ENCODE measurements at places on chromosomes 3 and 15. TPM values are rescaled to one million over a fixed set of nuclear protein-coding genes. Genes with fewer than 3 reads are reported as not detected.

The TMEM207 gene
- total RNA-seq, result not detected

The BMF gene
- total RNA-seq, result not detected

The HIGD2B gene
- not detected for total RNA-seq

The SNX4 gene
- total RNA-seq, result 26.4 TPM

The XCR1 gene
- not detected for total RNA-seq

The PRC1 gene
- 125 TPM for total RNA-seq

The SNTN gene
- not detected for total RNA-seq

The GDPGP1 gene
- total RNA-seq, result 3.4 TPM

The TMEM108 gene
- not detected for total RNA-seq

The PAQR5 gene
- total RNA-seq, result 16.7 TPM

The CLRN1 gene
- total RNA-seq, result not detected

The SAMMSON gene
- total RNA-seq, result not detected

The GOLGA8G gene
- 0.09 TPM for total RNA-seq

The RASA2 gene
- total RNA-seq, result 19.5 TPM

The TRPM1 gene
- not detected for total RNA-seq

DNA sequence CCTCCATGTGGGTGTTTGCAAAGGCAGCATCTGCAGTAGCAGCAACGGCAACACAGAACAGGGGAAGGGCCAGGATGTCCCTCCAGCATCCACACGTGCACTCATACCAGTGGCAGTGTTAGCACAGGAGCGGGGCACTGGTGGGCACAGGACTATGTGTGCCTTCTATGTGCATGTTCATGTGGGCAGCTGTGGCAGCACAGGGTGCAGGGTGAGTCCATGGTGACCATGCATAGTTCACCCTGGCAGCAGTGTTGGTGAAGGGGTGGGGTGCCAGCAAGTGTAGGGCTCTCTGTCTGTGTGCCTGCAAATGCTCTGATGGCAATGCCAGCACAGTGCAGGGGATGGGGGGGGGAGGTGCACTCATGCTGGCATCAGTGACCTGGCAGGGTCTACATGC is 222.1 kb upstream of the SOX14 start:
- H3K36me3 ChIP-seq, result no peaks in the 10 kb centered on the region
- H3K27ac ChIP-seq, result no peak overlapping the region
- H3K27me3 ChIP-seq, result peaks cover 12% of the 10 kb centered on the region
- no peak overlapping the region for H3K4me3 ChIP-seq
- no peak for DNase-seq
- no peaks in the 10 kb centered on the region for H3K4me1 ChIP-seq

DNA sequence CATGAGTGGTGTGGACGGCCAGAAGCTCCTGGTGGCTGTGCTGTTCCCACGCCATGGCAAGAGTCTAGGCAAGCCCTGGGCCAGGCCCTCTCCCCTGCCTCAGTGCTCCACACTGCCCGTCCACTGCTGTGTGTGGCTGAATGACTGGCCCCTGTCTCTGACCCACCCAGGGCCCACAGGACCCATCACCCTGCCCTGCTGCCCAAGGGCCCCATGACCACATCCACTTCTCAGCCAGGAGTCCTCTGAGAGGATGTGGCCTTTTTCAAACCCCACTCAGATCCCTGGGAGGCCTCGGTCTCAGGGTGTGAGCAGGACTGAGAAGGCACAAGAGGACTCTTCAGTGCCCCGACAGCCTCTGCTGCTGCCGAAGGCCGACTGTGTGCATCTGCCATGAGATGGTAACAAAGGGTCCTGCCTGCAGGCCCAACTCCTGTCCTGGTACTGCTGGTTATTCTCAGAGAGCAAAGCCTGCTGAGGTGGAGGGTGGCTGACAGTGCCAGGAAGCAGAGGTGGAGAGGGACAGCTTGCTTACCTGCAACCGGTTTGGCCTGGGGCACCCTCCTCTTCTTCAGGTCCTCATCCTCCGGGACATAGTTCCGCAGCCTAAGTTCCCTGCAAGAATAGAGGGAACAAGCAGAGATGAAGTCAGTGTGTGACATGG is 47.5 kb downstream of the PTH1R start:
- no peak for DNase-seq
- peaks cover 65% of the 10 kb centered on the region for H3K36me3 ChIP-seq
- no peaks in the 10 kb centered on the region for H3K27me3 ChIP-seq
- H3K27ac ChIP-seq, result no peak overlapping the region
- H3K4me1 ChIP-seq, result no peaks in the 10 kb centered on the region

- peak; percentile 50 for DNase-seq
- H3K27ac ChIP-seq, result peak overlapping the region; percentile 93
- peaks cover 72% of the 10 kb centered on the region for H3K4me1 ChIP-seq
- no peaks in the 10 kb centered on the region for H3K27me3 ChIP-seq
- no peak overlapping the region for H3K4me3 ChIP-seq
Observed at GRCh38 chr3:159825216-159825854, 163.3 kb upstream of the IL12A start.

DNA sequence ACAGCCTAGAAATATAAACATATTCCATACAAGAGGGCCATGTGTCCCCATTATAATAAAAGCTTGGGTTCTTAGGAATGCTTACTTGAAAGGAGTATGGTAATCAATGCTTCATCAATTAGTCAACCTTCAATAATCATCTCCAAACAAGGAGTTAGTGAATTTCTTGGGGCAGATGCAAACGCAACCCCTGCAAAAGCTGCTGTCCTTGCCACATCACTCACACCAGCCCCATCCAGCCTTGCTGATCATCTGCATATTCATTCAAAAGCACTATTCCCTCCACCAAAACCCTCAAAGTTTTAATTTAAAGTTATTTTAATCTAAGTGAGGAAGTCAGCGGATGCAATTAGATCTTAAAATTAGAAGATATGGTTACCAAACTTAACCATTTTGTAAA is 54.0 kb upstream of the VGLL4 start:
- DNase-seq, result no peak
- no peak overlapping the region for H3K4me3 ChIP-seq
- H3K4me1 ChIP-seq, result peaks cover 7% of the 10 kb centered on the region
- peaks cover 49% of the 10 kb centered on the region for H3K36me3 ChIP-seq
- H3K27me3 ChIP-seq, result no peaks in the 10 kb centered on the region
- no peak overlapping the region for H3K27ac ChIP-seq

- H3K27ac ChIP-seq, result peak overlapping the region; percentile 86
- no peaks in the 10 kb centered on the region for H3K27me3 ChIP-seq
- DNase-seq, result peak; percentile 25
- peak overlapping the region; percentile 90 for H3K4me3 ChIP-seq
- H3K4me1 ChIP-seq, result peaks cover 20% of the 10 kb centered on the region
Observed at GRCh38 chr3:171459137-171459941, 866 bp downstream of the TNIK start.

DNA sequence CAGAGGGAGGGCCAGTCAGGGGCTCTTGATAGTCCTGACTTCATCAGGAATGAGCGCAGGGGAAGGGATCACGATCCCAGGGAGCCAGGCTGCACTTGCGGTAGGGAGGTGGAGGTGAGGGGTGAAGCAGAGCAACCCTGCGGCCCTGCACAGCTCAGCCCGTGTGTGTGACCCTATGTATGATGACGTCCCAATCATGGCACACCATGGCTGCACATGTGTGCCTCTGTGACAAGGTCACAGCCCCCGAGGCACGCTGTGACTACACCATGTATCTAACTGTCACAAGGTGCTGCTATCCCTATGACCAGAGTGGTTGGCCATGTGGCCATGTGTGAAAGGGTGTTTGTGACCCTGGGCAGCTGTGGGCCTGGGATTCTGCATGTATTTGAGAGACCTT is 13.3 kb upstream of the ALAS1 start:
- peaks cover 5% of the 10 kb centered on the region for H3K4me1 ChIP-seq
- no peaks in the 10 kb centered on the region for H3K36me3 ChIP-seq
- no peaks in the 10 kb centered on the region for H3K27me3 ChIP-seq
- no peak overlapping the region for H3K4me3 ChIP-seq
- DNase-seq, result no peak

- peak; percentile 75 for DNase-seq
- no peaks in the 10 kb centered on the region for H3K27me3 ChIP-seq
- peak overlapping the region; percentile 93 for H3K27ac ChIP-seq
- H3K4me3 ChIP-seq, result peak overlapping the region; percentile 43
Observed at GRCh38 chr3:111924283-111924682, 54.5 kb upstream of the ABHD10 start.

GRCh38 chr3:136645915-136646314 is 106.3 kb downstream of the STAG1 start:
- no peak for DNase-seq
- H3K27me3 ChIP-seq, result no peaks in the 10 kb centered on the region
- peaks cover 10% of the 10 kb centered on the region for H3K4me1 ChIP-seq
- no peak overlapping the region for H3K4me3 ChIP-seq

DNA sequence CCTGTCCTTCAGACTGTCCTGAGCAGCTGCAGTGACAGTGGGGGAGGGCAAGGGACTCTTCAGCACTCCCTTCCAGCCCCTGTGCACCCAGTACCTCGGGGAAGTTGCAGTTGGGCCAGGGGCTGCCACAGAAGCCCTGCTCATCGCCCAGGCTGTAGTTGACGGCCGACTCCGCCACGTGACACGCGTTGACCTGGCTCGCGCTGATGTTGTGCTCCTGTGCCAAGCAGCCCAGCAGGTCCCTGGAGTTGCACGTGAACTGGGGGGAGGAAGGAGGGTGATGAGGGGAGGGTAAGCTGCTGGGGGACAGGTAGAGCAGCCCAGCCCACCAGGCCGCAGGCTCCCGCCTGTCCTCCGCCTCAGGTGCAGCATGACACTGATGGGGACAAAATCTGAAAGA is 101.2 kb downstream of the SEC22A start:
- H3K27ac ChIP-seq, result no peak overlapping the region
- peaks cover 6% of the 10 kb centered on the region for H3K4me1 ChIP-seq
- DNase-seq, result no peak
- H3K4me3 ChIP-seq, result no peak overlapping the region
- H3K27me3 ChIP-seq, result peaks cover 34% of the 10 kb centered on the region

GRCh38 chr3:194691481-194692283 is 6.0 kb downstream of the FAM43A start:
- peaks cover 23% of the 10 kb centered on the region for H3K4me1 ChIP-seq
- H3K27ac ChIP-seq, result no peak overlapping the region
- DNase-seq, result no peak
- H3K36me3 ChIP-seq, result no peaks in the 10 kb centered on the region
- no peak overlapping the region for H3K4me3 ChIP-seq
- no peaks in the 10 kb centered on the region for H3K27me3 ChIP-seq

- peaks cover 77% of the 10 kb centered on the region for H3K27me3 ChIP-seq
- H3K36me3 ChIP-seq, result no peaks in the 10 kb centered on the region
- no peak overlapping the region for H3K27ac ChIP-seq
- DNase-seq, result no peak
- no peak overlapping the region for H3K4me3 ChIP-seq
Observed at GRCh38 chr3:116749388-116749787, 39.8 kb downstream of the TUSC7 start.

DNA sequence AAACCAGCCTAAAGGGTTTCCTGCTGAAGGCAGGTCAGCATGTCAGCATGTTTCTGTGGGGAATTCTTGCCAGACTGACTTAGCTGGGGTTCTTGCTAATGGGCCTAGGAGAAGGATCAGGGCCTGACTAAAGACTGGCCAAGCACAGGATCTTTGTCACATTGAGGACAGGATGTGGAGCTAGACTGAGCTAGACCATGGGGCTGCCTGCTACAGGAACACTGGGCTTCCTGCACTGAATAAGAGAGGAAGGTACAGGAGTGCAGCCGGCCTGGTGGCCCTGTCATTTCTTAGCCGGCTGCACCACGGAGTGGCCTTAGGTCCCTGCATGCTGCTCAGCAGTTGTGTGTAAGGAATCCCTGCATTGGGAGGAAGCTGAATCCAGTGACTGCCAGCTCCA is 68.2 kb downstream of the GABRG3 start:
- no peak overlapping the region for H3K4me3 ChIP-seq
- no peak overlapping the region for H3K27ac ChIP-seq
- H3K27me3 ChIP-seq, result no peaks in the 10 kb centered on the region
- no peaks in the 10 kb centered on the region for H3K36me3 ChIP-seq
- no peaks in the 10 kb centered on the region for H3K4me1 ChIP-seq

DNA sequence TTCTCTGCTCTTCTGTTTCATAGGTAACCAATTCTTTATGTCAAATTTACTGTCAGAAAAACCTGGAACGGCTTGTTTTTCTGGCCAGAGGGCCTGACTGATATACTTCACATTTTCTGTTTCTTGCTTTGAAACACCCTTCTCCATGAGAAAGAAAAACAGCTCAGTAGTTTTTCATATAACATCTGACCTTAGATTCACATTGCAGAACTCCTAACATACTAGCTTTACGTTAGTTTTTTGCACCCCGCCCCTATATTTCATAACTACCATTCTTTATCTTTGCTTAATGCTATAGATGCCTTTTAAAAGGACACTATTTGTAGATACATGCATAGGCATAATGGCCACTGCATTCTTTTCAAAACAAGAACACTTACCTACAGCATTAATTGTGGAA is 83.9 kb upstream of the TSC22D2 start:
- peaks cover 17% of the 10 kb centered on the region for H3K4me1 ChIP-seq
- H3K27ac ChIP-seq, result no peak overlapping the region
- no peaks in the 10 kb centered on the region for H3K27me3 ChIP-seq
- DNase-seq, result no peak

GRCh38 chr15:28051955-28052633 is 47.0 kb downstream of the OCA2 start:
- H3K4me1 ChIP-seq, result no peaks in the 10 kb centered on the region
- no peaks in the 10 kb centered on the region for H3K27me3 ChIP-seq
- H3K4me3 ChIP-seq, result no peak overlapping the region
- no peak for DNase-seq
- H3K36me3 ChIP-seq, result no peaks in the 10 kb centered on the region

- no peak overlapping the region for H3K27ac ChIP-seq
- peaks cover 11% of the 10 kb centered on the region for H3K27me3 ChIP-seq
- no peaks in the 10 kb centered on the region for H3K4me1 ChIP-seq
- DNase-seq, result no peak
- H3K36me3 ChIP-seq, result no peaks in the 10 kb centered on the region
Observed at GRCh38 chr3:156577736-156578135, 22.8 kb upstream of the SSR3 start.

GRCh38 chr3:132720228-132720627 is 2.0 kb downstream of the NPHP3 start:
- no peak for DNase-seq
- H3K27ac ChIP-seq, result no peak overlapping the region
- H3K36me3 ChIP-seq, result peaks cover 38% of the 10 kb centered on the region
- H3K4me3 ChIP-seq, result peak overlapping the region; percentile 82
- no peaks in the 10 kb centered on the region for H3K27me3 ChIP-seq

- H3K27me3 ChIP-seq, result no peaks in the 10 kb centered on the region
- H3K4me3 ChIP-seq, result peak overlapping the region; percentile 71
- H3K27ac ChIP-seq, result peak overlapping the region; percentile 82
- H3K4me1 ChIP-seq, result peaks cover 36% of the 10 kb centered on the region
Observed at GRCh38 chr3:194871143-194871863, 185.6 kb downstream of the FAM43A start.

DNA sequence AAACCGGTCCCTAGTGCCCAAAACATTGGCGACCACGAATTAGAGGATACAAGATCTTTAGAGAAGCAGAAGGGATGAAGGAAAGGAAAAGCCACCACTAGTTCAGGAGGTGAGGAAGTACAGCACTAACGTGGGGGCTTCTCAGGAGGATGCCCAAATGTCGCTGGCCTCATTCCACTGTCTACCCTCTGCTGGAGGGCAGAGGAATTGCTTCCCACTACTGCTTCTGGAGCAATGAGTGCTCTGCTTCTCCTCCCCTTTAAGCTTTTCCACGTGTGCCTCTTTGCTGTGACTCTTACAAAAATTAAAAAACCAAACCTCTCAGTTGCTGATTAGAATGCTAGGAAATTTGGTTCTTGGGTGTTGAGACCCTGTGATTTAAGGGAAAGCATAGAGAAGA is 281.3 kb downstream of the CLSTN2 start:
- peaks cover 15% of the 10 kb centered on the region for H3K27me3 ChIP-seq
- H3K27ac ChIP-seq, result no peak overlapping the region
- H3K36me3 ChIP-seq, result no peaks in the 10 kb centered on the region
- DNase-seq, result peak; percentile 27

GRCh38 chr3:20240154-20240883 is 54.3 kb upstream of the SGO1 start:
- H3K27me3 ChIP-seq, result no peaks in the 10 kb centered on the region
- no peak overlapping the region for H3K4me3 ChIP-seq
- H3K27ac ChIP-seq, result no peak overlapping the region
- no peaks in the 10 kb centered on the region for H3K4me1 ChIP-seq
- H3K36me3 ChIP-seq, result no peaks in the 10 kb centered on the region
